ENCODE measurements at places on chromosomes 3 and 15.
A peak's percentile ranks its signal among the peaks of the same experiment; 100 is the strongest.

GRCh38 chr3:3799173-3800079, at the start of gene LRRN1:
LRRN1 (plus strand) TSS chr3:3799431; CDS start chr3:3844642, 45,211 bp downstream.
- DNase-seq = peak; percentile 65

GRCh38 chr15:92429378-92430068, 35.8 kb downstream of the ST8SIA2 start:
- no peak for DNase-seq

DNA sequence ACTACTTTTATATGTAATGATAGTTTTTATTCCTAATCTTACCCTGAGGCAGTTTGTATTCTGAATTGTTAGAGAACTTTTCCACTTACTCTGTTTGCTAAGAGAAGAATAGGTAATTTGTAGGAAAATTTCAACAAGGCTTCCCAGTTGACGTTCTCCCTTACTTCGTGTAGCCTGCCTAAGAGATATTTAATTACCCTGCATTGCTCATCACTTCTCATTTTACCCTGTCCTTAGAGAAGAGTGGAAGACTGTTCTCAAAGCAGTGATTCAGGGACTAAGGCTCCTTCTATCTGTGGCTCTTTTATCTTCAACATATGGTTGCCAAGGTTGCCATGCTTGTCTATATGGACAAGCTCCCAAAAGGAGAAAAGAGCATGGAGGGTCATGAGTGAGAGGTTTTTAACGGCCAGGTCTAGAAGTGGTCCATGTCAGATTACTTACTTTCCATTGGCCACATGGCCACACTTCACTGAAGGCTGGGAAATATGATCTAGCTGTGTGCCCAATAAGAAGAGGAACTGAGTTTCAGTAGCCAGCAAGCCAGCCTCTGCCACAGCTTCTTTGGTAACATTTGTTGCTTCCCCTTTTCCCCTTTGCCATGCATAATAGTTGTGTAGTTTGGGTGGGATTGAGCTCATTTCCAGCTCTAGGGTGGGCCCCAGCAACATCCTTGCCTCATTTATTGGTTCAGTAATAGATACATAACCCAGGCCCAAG, 22.1 kb downstream of the PDE8A start:
- no peak for DNase-seq

DNA sequence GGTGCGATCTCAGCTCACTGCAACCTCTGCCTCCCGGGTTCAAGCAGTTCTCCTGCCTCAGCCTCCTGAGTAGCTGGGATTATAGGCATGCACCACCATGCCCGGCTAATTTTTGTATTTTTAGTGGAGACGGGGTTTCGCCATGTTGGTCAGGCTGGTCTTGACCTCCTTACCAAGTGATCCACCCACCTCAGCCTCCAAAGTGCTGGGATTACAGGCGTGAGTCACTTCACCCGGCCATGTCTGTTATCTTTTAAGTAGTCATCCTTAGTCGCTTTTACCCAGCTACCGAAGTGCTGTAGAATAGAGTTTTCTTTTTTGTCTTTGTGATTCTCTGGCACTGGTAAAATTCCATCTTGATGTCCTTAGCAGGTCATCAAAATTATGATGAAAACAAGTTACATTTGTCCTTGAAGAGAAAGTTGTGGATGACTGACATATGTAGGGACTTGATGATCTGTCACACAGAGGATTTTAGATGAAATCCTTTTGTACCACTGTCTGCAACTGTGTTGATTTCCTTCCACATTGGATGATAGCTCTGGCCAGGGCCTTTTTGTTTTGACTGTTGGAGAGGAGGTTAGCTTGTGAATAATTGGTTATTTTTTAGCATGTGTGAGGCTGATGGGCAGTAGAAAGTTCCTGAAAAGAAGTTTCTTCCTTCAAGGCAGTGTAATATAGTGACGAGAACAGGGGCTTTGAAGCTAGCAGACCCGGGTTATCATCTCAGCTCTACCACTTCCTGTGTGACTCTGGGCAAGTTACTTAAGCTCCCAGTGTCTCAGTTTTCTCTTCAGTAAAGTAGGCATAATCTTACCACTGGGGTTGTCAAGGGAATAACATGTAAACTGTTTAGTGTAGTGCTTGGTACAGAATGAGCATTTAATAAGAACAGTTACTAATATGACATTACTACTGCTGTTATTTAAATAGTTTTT, 18.8 kb downstream of the ATG7 start:
- no peak for DNase-seq

DNA sequence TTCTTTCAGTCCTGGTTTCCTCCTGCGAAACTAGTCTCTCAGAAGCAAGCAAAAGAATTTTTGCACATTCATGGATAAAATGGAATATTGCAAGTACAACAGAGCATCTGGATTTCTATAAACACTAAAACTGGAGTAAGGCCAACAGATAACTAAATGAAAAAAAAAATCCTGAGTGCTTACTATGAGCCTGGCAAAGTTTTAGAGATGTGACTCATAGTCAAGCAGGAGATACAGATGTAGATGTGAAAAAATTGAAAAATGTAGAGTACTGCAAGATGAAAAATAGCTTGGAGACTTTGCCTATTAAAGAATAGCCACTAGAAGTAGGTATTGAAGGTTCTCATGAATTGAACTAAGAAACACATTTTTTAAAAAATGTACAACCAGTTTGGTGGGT, 397.4 kb downstream of the OTOL1 start:
- DNase-seq = no peak

GRCh38 chr3:79766496-79767193, 1.2 kb downstream of the ROBO1 start:
- no peak for DNase-seq

DNA sequence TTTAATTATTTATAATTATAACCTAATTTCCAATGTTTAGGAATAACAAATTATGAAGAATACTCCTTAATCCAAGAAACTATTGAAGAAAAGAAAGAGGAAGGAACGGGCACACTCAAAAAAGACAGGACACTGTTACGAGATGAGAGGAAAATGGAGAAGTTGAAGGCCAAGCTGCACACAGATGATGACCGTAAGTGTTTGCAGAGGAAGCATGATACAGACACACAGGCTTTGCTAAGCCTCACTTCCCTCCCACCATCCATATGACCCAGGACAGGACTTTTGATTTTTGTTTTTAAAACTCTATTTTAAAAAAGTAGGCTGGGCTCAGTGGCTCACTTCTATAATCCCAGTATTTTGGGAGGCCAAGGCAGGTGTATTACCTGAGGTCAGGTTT, 389.4 kb upstream of the TPM1 start:
- peak; percentile 8 for DNase-seq

DNA sequence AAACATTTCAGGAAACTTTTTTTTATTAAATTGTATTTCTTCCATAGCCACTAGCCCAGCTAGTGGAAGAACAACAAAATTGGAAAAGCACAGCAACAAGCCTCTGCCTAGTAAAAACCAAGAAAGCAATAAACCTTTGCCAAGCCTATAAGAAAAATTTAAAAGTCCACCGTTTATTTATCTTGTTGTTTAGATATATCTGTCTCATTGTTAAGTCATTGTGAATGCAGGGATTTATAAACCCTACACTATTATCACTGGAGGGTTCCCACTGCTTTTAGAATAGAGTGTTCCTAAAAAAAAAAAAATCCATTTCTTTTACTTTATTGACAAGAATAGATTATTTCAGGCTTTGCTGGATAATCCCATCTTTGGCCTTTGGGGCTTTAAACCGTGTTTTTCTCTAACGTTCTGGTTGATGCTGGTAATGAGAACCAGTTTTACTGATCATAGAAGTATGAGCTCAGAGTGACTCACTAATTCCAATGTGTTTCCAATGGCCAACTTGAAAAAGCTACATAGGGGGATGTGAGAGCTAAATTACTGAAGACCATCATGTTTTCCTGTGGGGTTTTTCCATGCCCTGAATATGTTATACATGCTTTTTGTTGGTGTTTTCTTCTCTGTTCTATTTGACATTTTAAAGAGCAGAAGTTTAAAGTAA, 634.1 kb downstream of the RBMS3 start:
- DNase-seq = no peak

- DNase-seq = no peak
Measured at GRCh38 chr3:126982126-126982470, 817 bp upstream of the PLXNA1 start.

GRCh38 chr3:47573190-47574172, 5.2 kb downstream of the CSPG5 start:
- DNase-seq = peak; percentile 56

- DNase-seq = no peak
Measured at GRCh38 chr3:140092848-140093536, 158.0 kb downstream of the CLSTN2 start.

DNA sequence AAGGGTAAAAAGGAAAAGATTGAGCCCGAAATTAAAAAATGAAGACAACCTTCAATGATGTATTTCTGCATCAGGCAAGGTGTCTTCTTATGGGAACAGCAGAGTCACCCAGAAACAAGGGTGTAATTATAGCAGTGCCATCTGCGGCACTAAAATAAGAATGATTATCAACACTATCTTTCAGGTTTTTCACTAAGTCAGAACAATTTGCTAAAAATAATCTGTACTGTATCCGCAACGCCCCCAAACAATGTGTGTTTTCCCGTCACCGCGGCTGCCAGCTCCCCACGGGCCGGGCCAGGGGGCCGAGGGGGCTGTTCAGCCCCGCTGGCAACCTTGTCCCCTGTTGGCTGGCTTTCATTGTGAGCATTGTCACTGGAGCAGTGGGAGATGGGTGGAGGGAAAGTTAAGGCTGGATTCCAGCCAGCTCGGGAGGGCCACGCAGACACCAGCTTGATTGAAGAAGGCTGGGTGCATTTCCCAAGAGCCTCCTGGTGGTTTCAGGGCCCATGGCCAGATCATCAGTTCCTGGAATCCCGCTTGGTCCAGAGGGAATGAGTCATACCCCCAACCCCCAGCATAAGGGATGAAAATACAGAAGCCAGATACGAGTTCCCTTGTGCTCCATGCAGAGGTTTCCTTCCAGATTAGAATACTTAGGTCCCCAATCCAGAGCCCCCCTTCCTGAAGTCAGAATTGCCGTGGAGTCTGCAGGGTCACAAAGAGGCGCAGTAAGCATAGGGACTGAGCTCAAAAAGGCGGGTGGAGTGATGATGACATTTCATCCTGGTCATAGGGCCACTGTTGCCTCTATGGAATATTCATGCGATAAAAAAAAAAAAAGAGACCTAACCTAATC, 90.2 kb upstream of the KLF13 start:
- peak; percentile 44 for DNase-seq

DNA sequence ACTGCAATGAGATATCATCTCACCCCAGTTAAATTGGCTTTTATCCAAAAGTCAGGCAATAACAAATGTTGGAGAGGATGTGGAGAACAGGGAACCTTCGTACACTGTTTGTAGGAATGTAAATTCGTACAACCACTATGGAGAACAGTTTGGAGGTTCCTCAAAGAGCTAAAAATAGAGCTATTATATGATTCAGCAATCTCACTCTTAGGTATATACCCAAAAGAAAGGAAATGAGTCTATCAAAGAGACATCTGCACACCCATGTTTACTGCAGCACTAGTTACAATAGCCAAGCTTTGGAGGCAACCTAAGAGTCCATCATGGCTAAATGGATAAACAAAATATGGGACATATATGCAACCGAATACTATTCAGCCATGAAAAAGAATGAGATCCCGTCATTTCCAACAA, 68.0 kb upstream of the HES1 start:
- no peak for DNase-seq

DNA sequence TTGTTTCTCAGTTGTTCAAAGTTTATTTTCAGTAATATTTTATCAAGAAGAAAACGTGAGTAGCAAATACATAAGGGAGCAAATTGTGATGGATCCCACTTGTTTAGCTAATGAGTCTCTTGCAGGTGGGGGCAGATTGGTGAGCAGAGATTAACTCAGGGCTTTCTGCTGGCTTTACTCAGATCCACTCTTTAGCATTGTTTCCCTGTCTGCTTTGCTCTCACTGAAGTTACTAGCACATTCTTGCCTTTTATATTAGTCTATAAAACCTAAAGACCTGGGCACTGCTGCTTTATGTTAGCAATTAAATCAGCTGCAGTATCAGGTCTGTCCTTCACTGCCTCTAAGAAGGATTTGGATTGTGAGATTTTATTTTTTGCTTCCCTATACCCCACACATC, 71.5 kb downstream of the STAC start:
- no peak for DNase-seq

- DNase-seq = no peak
Measured at GRCh38 chr3:62154457-62155148, 218.7 kb downstream of the FEZF2 start.

GRCh38 chr3:9091486-9092235, 128.4 kb upstream of the RAD18 start:
- no peak for DNase-seq

DNA sequence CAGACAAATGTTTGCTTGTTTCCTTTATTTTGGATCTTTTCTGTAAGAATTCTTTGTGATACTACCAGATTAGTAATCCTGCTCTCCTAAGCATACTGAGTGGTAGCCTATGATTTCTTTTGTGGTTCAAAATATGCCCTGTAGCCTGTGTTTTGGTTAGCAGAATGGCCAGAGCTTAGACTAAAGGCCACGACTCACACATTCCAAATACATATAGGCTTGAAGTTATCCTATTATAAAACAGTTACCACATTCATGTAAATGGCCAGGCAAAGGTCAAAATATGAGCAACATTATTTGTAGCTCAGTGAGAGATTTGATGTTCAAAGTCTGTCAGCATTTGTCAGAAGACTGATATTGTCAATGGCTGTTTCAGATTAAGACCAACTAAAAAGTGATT, 84.5 kb downstream of the MITF start:
- DNase-seq = no peak

DNA sequence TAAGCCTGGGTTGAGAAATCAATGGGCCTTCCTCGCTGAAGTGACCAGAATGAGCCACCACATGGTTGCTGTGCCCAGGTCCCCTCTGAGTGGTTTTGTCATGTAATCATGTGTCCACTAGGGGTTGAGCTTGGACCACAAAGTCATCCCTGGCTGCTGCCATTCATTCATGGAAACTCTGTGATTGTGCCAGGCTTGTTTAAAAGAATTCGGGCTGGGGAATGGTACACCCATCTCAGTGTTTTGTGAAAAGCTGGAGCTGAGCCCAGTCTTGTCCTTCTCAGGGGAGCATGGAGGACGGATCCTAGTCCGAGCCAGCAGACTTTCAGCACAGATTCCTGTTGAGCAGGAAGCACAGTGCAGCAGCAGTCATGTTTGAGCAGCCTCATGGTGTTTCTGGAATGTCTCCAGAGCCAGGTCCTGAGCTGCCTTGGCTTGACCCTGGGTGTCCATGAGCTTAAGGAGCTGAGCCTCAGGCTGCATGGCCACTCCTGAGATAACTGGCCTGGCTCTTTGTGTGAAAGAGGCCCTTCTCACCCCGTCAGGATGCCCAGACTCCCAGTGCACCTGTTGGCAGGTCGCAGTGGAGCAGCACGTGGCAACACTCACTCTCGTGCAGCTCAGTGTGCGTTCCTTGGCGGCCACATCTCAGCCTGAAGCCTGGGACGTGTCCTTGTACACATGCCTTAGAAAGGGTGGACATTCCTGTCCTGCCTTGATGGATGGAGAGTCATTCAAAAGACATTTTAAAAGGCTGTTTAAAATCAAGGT, 260.3 kb upstream of the TPM1 start:
- peak; percentile 81 for DNase-seq

DNA sequence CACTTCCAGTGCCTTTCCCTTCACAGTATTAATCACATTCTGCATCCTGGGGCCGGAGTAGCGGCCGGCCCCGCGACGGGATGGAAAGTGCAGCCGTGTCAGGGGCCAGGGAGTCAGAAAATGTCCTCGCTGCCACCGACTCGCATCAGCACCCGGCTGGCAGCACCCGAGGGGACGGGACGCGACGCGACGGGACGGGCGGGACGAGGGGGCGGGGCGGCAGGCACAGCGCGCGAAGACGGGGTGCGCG, 353 bp downstream of the ATG3 start:
- DNase-seq = no peak

Measured in hippocampal formation (tissue), 2 donors.